ENCODE measurements at places on chromosomes 2 and 18. TPM values are rescaled to one million over a fixed set of nuclear protein-coding genes. Genes with fewer than 3 reads are reported as not detected.
A peak's percentile ranks its signal among the peaks of the same experiment; 100 is the strongest.

TDRD15 gene
- not detected for total RNA-seq

GRCh38 chr18:31657823-31658669, 26.3 kb downstream of the B4GALT6 start:
- no peak for DNase-seq

FAP gene
- total RNA-seq: 0.71 TPM

DNA sequence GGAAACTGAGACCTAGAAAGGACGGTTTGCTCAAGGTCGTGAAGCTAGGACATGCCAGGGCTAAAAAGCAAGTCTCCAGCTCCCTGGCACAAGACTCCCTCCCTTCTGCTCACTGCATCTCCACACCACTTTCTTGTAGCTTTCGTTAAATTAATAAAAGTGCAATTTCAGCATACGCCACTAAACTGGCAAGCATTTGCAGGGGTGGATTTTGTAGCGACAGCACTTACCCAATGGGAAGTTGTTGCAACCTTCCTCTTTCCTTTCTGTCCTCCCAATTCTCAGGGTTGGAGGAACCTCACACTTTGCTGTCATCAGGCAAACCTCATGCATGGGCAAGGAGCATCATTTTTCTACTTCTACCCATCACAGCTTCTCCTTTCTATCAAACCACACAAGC, 7.4 kb upstream of the RHOB start:
- DNase-seq: peak; percentile 59

PROKR1 gene
- total RNA-seq: not detected

Measured in right atrium auricular region (tissue), 2 donors.